Iris pigment epithelial cell (primary cell): ENCODE measurements at places on chromosomes 2 and 18.

- no peak for DNase-seq
Measured at GRCh38 chr2:158047156-158047611, 54.5 kb upstream of the UPP2 start.

DNA sequence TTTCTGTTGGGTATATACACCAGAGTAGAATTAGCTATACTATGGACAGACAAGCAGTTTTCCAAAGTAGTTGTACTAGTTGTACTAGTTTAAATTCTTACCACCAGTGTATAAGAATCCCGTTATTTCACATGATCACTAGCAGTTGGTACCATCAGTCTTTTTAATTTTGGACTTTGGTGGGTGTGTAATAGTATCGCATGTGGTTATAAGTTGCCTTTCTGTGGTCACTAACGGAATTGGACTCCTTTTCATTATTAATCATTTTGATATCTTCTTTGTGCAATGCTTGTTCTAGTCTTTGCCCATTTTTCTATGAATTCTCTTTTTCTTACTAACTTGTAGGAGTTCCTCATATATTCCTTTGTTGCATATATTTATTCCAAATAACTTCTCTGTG is 89.8 kb downstream of the ASXL2 start:
- no peak for DNase-seq

DNA sequence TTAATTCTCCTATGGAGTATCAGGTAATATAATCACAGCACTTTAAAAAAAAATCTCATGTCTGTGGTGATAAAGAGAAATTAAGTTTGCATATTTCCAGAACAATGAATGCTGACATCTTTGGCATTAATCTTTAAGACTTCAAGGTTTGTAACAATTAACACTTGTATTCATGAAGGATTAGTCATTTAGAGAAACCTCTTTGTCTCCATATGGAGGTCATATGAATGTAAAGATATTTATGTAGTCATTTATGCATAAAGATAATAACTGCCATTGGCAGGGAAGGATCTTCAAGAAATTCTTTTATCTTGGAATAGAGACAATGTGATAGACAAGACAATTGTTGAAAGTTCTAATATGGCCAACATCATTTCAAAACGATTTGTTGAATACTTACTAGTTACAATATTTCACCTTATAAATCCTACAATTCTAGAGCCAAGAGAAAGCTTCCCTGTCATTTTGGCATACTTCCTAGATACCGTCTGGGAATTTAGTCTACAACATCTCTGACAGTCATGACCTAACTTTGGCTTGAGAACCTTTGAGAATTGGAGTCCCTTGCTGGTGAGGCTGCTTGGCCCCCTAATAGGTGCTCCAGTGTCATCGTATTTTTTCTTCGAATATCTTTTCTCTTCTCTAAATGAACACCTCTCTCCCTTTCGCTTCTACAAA is 33.6 kb downstream of the RASGRP3 start:
- no peak for DNase-seq

- peak; percentile 39 for DNase-seq
Measured at GRCh38 chr2:7825591-7826312, 856.1 kb upstream of the ID2 start.
